Endothelial cell of umbilical vein (primary cell): ENCODE measurements at places on chromosomes 13 and 19. TPM values are rescaled to one million over a fixed set of nuclear protein-coding genes. Genes with fewer than 3 reads are reported as not detected.
A peak's percentile ranks its signal among the peaks of the same experiment; 100 is the strongest.

GRCh38 chr19:925087-925525 is 729 bp upstream of the ARID3A start:
- no peak for DNase-seq

DNA sequence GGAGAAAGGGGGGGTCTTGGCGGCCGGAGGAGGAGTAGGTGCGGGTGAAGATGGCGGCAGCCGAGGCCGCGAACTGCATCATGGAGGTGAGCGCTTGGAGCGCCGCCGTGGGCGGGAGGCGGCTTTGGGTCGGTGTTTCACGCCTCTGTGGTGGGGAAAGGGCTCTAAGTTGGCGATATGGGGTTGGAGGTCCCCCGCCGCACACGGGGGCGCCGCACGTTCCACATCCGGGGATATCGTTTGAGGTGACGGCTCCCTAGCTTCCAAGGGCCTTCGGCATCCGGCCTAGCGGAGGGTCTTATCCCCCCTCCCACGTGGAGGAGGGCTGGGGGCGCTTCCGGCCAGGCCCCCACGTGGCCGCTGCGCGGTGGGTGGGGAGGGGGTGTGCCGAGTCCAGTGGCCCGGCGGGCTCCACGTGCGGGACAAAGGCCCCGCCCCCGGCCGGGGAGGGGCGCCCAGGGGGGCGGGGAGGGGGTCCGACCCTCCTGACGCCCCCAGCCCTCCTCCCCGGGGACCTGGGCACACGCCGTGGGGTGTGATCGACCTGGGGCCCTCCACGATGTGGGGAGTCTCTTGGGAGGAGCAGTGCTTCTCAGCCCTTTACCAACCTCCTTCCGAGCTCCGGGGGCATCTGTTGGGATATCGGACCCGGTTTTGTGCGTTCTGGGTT is at the start of gene PRMT1:
PRMT1 (plus strand) TSS at position 41 of the 670 bp plus-strand sequence; CDS start at position 51, 10 bp downstream.
- no peak for DNase-seq

DNA sequence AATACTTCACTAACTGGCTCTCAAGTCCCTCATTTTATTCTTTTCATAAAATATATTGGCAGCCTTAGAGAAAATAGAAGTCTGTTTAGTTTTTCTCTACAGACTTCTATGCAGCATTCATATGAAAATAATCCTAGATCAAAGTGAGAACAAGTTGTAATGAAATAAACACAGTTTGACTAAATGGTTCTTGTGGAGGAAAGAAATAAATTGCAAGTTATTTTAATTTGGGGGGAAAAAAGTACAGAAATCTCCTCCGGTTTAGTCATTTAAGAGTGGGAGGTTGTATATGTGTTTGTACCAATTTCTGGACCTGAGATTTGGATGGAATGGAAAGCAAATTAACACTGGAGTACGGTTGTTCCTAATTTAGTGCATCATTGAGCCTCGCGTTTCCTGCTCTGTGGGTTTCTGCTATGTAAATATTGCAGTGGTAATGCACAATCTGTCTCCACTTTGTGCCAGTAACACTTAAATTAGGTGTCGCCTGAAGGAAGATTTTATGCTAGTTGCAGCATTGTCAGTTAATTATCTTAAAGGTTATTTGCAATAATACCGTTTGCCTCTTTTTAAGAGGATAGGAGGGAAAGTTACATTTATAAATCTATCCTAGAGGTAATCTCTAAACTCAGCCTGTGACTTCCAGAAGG is 100.2 kb downstream of the ZIC5 start:
- DNase-seq, result no peak

DNA sequence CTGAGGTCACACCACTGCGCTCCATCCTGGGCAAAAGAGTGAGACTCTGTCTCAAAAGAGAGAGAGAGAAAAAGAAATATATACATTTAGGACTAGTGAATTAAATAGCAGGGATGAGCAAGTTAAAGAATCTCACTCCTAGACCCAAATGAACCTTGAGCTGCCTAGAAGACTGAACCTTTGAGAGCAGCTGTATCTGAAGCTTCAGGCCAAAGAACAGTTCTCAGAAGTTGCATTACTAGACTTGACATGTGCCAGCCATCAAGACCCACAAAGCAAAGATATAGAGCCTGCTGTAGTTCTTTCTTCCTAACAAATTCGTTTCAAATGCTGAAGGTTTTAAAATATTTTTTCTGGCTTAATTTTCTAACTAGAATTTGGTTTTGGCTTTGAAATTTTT is 16.6 kb downstream of the DNAJC15 start:
- no peak for DNase-seq

DNA sequence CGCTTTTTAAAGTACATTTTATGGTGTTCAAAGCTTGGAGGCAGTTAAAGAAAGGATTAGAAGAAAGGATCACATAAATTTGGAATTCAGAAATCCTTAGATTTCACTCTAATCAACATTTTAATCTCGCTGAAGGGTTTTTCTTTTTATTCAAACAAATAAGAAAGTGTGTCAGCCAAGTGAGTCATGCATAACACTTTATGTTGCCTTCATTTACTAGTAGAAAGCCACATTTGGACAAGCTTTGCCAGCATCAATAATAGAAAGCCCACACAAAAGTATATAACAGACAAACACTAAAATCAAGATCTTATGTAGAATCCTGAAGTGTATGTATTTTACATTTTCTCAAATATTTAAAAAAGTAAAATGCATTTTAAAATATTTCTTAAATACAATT is 154.9 kb upstream of the TRPC4 start:
- DNase-seq, result peak; percentile 10

DNA sequence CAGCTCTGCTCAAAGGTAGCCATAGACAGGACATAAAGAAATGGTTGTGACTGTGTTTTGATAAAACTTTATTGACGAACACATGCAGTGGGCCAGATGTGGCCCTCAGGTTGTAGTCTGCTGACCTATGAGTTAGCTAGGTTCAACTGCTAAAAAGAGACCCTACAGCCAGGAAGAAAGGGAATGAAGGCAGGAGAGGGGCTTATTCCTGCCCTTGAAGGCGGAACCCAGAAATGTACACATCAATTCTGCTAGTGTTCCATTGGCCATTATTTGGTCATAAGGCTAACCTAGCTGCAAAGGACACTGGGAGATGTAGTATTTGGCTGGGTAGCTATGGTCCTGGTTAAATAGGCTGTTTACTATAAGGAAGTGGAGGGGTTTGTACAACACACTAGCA is 18.0 kb downstream of the APBA3 start:
- DNase-seq, result peak; percentile 15

- DNase-seq, result peak; percentile 14
Observed at GRCh38 chr13:74443631-74444030, 309.4 kb upstream of the KLF12 start.

The PLIN5 gene
- total RNA-seq, result 0.24 TPM in 1 of 2 replicates, not detected in the other

DNA sequence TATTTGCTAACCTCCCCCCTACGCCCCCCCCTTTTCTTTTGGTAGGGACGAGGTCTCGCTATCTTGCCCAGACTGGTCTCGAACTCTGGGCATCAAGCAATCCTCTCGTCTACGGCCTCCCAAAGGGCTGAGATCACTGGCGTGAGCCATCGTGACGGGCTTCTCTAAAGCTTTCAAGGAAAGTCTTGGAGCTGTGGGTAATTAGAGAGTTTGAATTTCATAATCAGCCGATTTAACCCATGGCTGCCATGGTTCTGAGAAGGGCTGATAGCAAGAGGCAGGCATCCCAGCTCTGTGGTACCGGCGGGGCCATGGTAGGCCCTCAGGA is 679 bp upstream of the ABHD8 start:
- no peak for DNase-seq

DNA sequence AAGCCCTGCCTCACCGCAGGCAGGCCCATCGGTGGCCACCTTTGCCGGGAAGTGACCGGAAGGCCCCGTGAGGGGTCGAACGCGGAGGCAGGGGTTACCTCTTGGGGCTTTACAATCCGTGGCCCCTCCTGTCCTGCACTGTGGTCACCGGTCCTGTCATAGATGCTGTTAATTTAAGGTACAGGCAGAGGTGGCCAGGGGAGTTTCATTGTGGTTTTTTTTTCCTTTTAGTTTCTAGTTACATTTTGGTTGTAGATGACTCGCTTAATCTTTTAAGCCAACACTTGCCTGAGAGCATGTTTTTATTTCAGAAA is 13.1 kb downstream of the COMP start:
- no peak for DNase-seq

GRCh38 chr19:16889883-16890460 is 1.2 kb downstream of the F2RL3 start:
- DNase-seq, result no peak

DNA sequence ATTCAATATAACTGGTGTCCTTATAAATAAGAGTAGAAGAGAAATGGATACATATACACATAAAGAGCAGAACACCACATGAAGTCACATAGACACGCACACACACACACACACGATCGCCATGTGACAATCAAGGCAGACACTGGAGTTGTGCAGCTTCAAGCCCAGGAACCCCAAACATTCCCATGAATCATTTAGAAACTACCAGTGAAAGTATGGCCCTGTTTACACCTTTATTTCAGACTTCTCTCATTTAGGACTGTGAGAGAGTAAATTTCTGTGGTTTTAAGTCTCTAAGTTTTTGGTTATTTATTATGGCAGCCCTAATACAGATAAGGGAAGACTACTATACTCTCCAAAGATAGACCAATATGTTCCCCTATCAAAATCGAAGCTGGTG is 20.4 kb upstream of the TNFSF13B start:
- no peak for DNase-seq

DNA sequence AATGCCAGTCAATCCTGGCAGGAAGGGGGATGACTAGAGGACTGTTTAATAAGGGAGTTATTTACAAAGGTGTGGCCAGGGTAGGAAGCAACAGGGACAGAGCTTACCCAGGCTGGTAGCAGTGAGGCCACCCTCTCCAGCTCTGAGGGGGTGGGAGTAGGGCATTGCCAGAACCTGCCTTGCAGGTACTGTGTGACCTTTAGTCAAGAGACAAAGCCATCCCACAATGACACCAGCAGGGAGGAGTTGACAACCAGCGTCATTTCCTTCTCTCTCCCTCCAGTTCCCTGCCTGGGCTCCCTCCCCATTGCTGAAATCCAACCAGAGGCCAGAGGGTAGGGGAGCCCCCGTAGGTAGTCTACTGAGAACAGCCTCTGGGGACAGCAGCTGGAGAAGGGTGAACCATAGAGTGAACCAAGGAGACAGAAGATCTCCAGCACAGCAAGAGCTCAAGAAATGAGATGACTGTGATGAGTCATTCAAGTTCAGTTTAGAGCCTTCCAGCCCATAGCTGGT is 33.3 kb upstream of the SPATA13 start:
- no peak for DNase-seq

- peak; percentile 81 for DNase-seq
Observed at GRCh38 chr19:11673608-11674041, 65.1 kb downstream of the ZNF823 start.

DNA sequence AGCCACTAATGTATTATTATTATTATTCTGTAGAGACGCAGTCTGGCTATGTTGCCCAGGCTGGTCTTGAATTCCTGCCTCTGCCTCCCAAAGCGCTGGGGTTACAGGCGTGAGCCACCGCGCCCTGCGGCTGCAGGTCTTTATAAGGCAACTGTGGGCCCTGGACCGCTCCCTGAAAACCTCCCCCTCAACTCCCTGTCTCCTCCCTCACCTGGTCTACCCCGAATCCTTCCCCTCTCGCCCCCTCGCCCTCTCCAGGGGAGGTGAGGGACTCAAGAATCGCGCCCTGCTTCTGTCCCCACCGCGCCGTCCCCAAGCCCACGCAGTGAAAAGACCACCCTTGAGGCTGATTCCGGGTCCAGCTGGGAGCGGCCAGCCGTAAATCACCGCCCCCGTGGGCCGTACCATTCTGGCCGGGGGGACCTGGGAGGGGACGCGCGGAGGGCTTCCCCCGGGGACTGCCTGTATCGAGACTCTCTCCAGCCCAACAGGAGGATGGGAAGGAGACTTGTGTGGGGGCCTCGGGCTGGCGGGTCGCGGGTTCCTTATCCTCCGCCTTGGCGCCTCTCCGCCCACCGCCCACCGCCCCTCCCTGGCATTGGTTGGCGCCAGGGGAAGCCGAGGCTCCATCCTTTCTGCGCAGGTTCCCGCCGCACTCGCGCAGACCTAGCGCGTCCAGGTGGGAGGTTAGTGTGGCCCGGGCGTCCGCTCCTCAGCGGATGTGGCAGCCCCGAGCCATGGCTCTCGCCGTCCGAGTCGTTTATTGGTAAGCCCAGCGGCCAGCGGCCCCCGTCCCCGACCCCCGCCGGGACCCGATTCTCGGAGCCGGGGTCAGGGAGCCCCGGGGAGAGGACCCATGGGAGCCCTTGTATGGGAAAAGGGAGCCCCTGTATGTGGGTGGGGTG is at the start of gene SELENOW:
SELENOW (plus strand) TSS at position 655 of the 905 bp plus-strand sequence; CDS start at position 738, 83 bp downstream.
- DNase-seq, result peak; percentile 78

GRCh38 chr13:27281420-27281819 is 10.8 kb downstream of the RASL11A start:
- DNase-seq, result no peak

DNA sequence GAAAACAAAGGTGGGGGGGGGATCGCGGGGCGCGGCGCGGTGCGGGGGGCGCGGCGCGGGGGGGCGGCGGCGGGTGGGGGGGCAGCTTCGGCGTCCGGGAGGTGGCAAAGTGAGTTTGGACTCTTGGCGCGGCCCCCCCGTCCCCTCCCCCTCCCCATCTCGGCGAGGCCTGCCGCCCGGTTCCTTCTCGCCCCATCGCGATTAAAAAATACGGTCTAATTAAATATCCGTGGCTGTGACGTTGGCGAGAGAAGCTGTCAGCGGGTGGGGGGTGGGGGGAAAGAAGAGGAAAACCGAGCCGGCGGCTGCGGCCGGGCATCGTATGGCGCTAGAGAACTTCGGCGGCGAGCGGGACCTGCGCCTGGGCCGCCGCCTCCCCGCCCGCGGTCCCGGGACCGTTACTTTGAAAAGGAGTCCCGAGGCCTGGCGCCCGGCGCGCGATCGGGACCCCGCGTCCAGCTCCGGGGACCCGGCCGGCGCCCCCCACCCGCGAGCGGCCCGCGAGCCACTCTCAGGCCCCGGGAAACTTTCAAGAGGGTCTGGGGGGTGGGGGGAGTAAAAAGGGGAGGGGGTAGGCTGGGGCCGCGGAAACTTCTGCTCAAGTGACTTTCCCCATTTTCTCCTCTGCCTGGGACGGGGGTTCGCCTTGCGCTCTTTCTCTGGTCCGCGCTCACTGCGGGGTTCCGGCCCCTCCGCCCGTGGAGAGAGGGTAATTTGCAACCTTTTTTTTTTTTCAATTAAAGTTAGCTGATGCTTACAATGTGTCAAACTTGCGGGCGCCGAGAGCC is 146.3 kb upstream of the ZNF536 start:
- no peak for DNase-seq

DNA sequence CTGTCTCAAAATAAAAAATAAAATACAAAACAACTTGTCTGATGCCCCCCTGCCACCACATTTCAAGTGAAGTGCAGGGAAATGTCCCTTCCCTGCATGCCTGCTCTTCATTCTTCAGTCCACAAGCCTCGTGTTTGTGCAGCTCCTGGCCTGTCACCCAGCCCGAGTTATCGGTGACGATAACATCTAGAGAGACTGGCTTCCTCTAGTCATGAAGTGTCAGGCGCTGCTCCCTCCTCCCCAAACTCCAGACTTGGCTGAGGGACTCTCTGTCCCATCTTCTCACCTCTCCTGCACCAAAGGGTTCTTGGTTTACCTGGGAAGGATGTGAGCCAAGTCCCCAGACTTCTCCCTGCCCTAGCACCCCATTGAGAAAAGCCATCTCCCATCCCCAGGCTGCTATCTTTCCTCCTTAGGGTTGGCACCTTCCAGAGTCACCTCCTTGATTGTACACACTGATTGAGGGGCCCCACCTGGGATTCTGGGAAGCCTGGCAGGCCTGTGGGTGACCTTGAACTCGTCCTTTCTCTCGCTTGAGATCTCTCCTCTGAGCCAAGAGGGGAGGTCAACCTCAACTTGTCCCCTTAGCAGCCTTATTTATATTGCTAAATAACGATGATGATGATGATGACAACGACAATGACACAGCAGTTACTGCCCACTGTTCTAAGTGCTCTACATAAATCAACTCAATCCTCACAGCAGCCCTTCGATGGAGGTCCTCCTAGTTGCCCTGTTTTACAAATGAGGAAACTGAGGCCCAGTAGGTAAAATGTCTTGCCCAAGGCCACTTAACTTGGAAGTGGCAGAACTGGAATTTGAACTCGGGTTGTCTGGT is 13.1 kb upstream of the PLAUR start:
- DNase-seq, result no peak
